ENCODE measurements at places on chromosomes 16 and 17.

GRCh38 chr16:67548265-67549126, 13.8 kb upstream of the CTCF start:
- DNase-seq = no peak

- DNase-seq = no peak
Observed at GRCh38 chr17:43626023-43626422, 35.7 kb downstream of the MEOX1 start.

DNA sequence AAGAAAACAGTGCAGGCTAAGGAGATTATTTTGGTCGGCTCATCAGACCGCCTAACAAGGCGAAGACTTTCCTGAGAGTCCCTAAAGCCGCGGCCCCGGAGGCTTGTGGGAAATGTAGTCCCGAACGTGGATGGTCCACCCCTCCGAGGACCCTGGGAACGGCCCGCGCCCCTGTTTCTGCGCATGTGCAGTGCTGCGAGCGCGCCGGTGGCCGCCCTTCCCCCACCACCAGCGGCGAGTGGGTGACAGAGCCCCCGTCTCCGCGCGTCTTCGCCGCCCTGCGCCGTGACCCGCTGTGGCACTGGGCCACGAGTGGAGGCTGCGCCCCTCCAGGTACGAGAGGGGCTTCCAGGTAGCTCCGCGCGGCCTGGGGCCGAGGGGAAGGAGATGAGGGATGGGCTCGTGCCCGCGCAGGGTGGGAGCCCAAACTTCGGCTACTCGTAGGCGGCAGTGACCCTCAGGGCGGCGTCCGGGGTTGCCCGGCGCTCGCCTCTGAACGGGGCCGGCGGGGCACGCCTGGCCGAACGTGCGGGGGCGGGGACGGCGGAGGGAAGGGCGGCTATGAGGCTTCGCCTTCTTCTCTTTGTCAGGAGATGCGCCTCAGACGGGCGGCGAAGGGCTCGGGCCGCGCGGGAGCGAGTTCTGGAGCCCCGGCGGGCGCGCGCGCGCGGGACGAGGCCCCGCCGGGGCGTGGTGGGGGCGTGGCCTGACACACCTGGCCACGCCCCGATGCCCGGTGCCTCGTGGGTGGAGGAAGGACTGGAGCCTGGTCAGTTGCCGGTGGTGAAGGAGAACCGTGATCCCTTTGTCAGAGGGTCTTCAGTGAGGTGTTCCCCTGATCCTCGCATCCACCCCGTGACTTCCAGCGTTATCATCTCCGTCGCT, at the start of gene ZFP1:
Gene ZFP1 (plus strand): TSS at position 214 of the 885 bp plus-strand sequence. CDS start 4,428 bp downstream, outside the sequence.
- peak; percentile 87 for DNase-seq

DNA sequence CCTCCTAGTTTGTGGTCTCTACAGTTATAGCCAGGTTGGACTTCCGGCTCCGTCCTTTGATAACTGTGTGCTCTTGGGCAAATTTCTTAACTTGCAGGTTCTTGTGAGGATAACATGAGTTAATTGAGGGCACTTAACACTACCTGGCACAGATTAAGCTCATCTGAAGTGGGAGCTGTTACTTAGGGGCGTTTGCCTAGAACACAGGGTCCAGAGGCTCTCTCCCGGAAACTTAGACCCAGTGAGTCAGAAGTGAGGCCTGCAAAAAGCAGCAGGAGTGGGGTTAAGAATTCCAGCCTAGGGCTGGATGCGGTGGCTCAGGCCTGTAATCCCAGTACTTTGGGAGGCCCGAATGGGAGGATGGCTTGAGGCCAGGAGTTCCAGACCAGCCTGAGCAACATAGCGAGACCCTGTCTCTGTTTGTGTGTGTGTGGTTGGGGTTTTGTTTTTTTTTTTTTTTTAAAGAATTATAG, 1.4 kb downstream of the MVP start:
- no peak for DNase-seq

DNA sequence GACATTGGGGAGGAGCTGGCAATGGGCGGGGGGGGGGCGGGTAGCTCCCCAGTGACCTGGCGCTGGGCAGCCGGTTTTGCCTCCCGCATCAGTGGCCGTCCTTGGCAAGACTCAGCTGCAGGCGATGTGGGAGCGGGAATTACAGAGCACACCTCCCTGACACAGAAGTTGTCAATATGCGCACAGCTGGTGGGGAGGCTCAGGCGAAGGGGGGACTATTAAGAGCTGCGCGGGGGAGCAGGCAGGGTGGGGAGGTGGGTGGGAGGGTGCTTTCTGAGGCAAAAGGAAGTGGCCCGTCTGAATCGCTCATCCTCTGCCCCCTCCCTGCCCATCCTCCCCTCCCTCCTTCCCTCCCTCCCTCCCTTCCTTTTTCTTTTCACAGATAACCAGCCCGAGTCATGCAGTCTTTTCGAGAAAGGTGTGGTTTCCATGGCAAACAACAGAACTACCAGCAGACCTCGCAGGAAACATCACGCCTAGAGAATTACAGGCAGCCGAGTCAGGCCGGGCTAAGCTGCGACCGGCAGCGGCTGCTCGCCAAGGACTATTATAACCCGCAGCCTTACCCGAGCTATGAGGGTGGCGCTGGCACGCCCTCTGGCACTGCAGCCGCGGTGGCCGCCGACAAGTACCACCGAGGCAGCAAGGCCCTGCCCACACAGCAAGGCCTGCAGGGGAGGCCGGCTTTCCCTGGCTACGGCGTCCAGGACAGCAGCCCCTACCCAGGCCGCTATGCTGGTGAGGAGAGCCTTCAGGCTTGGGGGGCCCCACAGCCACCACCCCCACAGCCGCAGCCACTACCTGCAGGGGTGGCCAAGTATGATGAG, 44.0 kb downstream of the SREBF1 start:
- no peak for DNase-seq

GRCh38 chr17:13134076-13134475, 116.2 kb upstream of the ELAC2 start:
- no peak for DNase-seq

DNA sequence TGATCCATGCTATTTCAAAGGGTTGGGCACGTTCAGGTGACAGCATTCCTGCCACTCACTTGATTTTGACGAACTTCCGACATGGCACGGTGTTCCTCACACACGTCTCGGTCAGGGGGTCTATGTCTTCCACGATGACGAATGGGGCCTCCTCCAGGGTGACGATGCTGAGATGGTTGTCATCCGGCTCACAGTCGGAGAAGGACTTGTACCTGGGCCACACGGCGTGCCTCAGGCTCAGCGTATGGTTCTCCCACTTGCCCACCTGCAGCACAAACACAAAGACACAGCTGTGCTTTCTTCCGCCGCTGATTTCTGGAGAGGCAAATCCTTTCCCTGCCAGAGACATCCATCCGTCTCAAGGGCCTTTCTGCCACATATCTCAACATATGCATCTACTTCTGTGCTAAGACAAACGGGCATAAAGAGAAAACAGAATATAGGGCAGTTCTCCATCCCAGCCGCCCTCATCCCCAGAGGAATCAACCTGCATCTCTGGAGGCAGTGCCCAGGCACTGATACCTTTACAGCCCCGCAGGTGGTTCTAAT, 332.5 kb downstream of the GRIN2A start:
- no peak for DNase-seq

- no peak for DNase-seq
Observed at GRCh38 chr16:31087481-31087880, 1.3 kb downstream of the PRSS53 start.

DNA sequence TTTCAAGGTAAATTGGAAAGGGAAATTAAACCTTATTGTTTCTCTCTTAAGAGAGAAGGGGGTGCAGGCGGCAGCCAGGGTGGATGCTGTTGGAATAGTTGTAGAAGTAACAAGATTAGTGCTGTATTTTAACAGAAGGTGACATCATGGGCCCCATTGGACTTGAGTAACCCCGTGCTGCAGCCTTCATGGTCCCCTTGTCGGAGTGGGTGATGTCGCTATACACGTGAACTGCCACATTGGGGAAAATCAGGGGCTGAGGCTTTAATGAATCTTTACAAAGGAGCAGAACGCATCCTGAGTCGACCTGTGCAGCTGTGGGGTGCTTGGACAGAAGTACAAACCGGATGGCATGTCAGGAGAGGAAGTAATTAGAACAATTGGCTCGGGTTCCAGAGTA, 3.2 kb downstream of the SNX11 start:
- DNase-seq = no peak

Measured in stimulated activated CD8-positive, alpha-beta memory T cell treated with anti-CD3 and anti-CD28 coated beads, Interleukin-15, amount 100 ng/mL, for 4 hours (primary cell).